ENCODE measurements at places on chromosomes 6 and 20. TPM values are rescaled to one million over a fixed set of nuclear protein-coding genes. Genes with fewer than 3 reads are reported as not detected.

The RAET1L gene
- total RNA-seq, result not detected

The VGLL2 gene
- total RNA-seq, result not detected

The SCP2D1 gene
- not detected for total RNA-seq

The SUMO4 gene
- total RNA-seq, result 5.6 TPM

The KHDRBS2 gene
- total RNA-seq, result 0.16 TPM

The AKAP12 gene
- 127 TPM for total RNA-seq

DNA sequence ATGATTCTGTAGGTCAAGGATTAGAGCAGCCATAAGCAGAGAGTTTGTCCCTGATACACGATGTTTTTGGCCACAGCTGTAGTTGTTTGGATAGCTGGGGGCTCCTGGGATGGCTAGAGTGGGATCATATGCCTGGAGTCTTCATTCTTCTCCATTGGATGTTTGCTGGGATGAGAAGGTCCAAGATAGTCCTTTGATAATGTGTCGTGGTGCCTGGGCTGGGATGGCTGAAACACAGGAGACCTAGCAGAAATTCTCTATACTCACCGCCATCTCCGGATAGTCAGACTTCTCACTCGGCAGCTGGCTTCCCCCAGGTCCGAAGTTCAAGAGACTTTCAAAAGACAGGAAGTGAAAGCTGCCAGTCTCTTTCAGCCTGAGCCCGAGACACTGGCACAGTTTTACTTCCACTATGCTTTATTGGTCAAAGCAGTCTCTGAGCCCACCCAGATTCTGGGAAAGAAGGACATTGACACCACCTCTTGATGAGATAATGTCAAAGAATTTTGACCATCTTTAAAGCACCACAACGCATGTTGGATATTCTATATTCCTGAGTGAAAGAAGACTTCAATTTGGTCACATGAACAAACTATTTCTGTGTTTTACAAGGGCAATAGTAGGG is 16.0 kb downstream of the MARCKS start:
- no peak for DNase-seq
- no peak overlapping the region for H3K27ac ChIP-seq
- no peaks in the 10 kb centered on the region for H3K36me3 ChIP-seq
- no peaks in the 10 kb centered on the region for H3K4me1 ChIP-seq
- H3K27me3 ChIP-seq, result no peaks in the 10 kb centered on the region

DNA sequence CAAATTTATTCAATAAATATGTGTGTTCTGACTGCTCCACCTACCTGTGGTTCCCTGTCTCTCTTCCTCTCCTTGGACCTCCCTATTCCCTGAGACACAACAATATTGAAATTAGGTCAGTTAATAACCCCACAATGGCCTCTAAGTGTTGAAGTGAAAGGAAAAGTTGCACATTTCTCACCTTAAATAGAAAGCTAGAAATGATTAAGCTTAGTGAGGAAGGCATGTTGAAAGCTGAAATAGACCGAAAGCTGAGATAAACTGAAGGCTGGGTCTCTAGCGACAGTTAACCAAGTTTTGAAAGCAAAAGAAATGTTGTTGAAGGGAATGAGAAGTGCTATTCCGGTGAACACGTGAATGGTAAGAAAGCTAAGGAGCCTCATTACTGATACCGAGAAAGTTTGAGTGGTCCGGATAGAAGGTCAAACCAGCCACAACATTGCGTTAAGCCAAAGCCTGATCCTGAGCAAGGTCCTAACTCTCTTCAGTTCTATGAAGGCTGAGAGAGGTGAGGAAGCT is 34.1 kb downstream of the UST start:
- no peak for DNase-seq
- no peaks in the 10 kb centered on the region for H3K4me1 ChIP-seq
- H3K36me3 ChIP-seq, result no peaks in the 10 kb centered on the region
- H3K4me3 ChIP-seq, result no peak overlapping the region

- H3K4me3 ChIP-seq, result no peak overlapping the region
- H3K36me3 ChIP-seq, result no peaks in the 10 kb centered on the region
- no peaks in the 10 kb centered on the region for H3K4me1 ChIP-seq
- no peak overlapping the region for H3K27ac ChIP-seq
- H3K27me3 ChIP-seq, result no peaks in the 10 kb centered on the region
Observed at GRCh38 chr6:67459556-67459955, 1175.5 kb upstream of the ADGRB3 start.

GRCh38 chr6:45256697-45257695 is 71.1 kb upstream of the RUNX2 start:
- H3K36me3 ChIP-seq, result no peaks in the 10 kb centered on the region
- H3K4me3 ChIP-seq, result no peak overlapping the region
- DNase-seq, result no peak
- no peaks in the 10 kb centered on the region for H3K27me3 ChIP-seq
- H3K27ac ChIP-seq, result no peak overlapping the region
- H3K4me1 ChIP-seq, result no peaks in the 10 kb centered on the region

GRCh38 chr6:163756079-163756478 is 341.6 kb downstream of the QKI start:
- H3K27ac ChIP-seq, result no peak overlapping the region
- no peaks in the 10 kb centered on the region for H3K27me3 ChIP-seq
- no peaks in the 10 kb centered on the region for H3K36me3 ChIP-seq
- no peak overlapping the region for H3K4me3 ChIP-seq

GRCh38 chr6:49980898-49981297 is 11.5 kb upstream of the DEFB113 start:
- no peak overlapping the region for H3K4me3 ChIP-seq
- H3K27me3 ChIP-seq, result no peaks in the 10 kb centered on the region
- no peaks in the 10 kb centered on the region for H3K4me1 ChIP-seq
- no peaks in the 10 kb centered on the region for H3K36me3 ChIP-seq

DNA sequence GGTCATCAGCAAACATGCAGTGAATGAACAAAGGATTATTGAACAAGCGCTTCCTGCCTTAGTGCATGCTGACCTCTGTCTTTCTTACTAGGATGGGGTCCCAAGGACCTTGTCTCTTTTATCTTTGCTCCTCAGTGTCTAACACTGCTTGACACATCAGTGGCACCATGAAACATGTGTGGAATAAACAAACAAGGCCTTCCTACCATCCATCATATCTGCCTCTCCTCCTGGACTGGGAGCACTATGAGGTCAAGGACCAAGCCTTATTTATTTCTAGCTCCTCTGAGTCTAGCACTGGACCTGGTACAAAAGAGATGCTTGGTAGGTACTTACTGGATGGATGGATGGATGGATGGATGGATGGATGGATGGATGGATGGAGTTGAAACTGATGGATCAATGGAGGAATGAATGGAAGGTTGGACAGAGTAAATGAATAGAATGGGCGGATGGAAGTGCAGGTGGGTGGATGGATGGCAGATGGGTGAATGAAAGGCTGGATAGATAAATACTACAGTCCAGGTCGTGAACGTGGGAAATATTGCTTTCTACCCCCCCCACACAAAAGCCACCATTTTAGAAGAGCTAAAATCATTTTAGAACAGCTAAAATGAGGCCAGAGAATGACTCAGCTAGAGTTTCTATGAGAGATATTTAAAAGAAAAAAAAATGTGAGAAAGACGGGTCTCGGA is 104.1 kb upstream of the PTPN1 start:
- H3K4me1 ChIP-seq, result no peaks in the 10 kb centered on the region
- H3K36me3 ChIP-seq, result no peaks in the 10 kb centered on the region
- H3K27ac ChIP-seq, result no peak overlapping the region
- no peak for DNase-seq
- no peak overlapping the region for H3K4me3 ChIP-seq

- H3K27me3 ChIP-seq, result no peaks in the 10 kb centered on the region
- H3K4me1 ChIP-seq, result no peaks in the 10 kb centered on the region
- no peaks in the 10 kb centered on the region for H3K36me3 ChIP-seq
- H3K27ac ChIP-seq, result no peak overlapping the region
- no peak overlapping the region for H3K4me3 ChIP-seq
Observed at GRCh38 chr6:137810554-137811120, 56.4 kb upstream of the TNFAIP3 start.

DNA sequence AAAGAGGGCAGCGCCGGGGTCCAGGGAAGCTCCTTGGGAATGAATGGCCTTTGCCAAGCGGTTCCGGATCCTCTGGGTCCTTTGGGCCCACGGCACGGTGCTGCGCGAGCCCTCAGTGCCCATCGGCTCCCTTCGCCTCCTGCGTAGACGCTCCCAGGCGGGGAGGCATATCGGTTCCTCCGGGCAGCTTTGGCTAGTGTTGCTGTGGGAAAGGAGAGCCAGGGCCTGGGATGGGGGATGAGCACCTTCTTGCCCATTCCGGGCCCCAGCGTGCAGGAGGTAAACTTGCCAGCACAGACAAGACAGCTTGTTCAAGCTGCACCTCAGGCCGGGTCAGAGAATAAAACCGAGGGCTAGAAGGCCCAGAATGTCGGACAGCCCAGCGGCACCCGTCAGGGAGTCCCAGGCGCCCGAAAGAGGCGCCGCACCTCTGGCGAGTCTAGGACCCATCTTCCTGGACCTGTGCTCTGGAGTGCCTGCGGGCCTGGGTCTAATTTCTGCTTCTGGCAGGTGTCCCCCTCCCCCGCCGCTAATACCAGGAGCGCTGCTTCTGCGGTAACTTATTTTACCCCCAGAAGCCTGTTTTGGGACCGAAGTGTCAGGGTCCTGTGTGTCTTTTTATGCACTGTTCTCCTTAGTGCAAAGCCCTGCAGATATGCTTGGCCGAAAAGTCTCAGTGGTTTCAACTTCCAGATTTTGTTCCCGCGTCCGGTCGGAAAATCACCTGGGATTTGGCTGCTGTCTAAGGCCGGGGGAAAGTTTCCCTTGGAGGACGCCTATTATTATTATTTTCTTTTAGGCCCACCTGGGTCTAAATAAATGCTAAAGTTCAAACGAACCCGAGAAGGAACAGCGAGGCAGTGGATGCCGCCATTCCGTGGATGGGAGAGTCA is 1.7 kb upstream of the TFAP2C start:
- H3K36me3 ChIP-seq, result no peaks in the 10 kb centered on the region
- no peak overlapping the region for H3K27ac ChIP-seq
- no peaks in the 10 kb centered on the region for H3K4me1 ChIP-seq
- H3K27me3 ChIP-seq, result peaks cover 6% of the 10 kb centered on the region
- no peak for DNase-seq

DNA sequence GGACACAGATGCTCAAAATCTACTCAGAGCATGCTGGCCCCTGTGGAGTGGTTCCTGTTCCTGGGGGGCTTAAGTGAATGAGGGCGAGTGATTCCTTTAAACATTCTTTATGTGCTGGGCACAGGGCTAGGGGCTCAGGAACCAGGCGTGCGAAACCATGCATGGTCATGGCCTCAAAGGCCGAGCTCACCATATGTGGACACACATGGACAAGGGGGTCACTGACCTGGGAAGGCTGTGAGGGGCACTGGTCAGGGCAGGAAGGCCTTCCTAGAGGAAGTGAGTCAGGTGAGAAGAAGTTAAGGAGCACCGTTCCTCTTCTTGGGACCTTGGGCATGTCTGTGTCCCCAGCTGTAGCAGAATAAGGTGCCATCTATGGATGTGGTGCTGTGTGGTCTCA is 74.6 kb upstream of the BHLHE23 start:
- H3K4me1 ChIP-seq, result no peaks in the 10 kb centered on the region
- no peak overlapping the region for H3K4me3 ChIP-seq
- no peak for DNase-seq

DNA sequence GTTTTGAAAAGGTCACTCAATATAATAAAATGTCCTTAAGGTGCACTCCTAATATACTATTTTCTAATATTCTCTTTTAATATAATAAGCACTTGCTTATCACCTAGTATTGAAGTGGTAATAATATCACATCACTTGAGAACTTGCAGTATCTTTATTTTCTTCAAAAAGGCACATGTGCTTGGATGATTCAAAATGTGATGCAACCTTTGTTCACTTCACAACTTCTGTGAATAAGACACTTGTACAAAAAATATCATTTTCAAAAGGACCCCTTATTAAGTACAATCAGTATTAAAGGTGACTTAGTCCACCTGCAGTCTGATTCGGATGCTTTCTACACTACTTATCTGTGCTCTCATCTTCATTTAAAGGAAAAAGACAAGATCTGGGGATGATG is 3.4 kb downstream of the PRELID3B start:
- H3K27ac ChIP-seq, result no peak overlapping the region
- no peak overlapping the region for H3K4me3 ChIP-seq
- no peaks in the 10 kb centered on the region for H3K36me3 ChIP-seq

DNA sequence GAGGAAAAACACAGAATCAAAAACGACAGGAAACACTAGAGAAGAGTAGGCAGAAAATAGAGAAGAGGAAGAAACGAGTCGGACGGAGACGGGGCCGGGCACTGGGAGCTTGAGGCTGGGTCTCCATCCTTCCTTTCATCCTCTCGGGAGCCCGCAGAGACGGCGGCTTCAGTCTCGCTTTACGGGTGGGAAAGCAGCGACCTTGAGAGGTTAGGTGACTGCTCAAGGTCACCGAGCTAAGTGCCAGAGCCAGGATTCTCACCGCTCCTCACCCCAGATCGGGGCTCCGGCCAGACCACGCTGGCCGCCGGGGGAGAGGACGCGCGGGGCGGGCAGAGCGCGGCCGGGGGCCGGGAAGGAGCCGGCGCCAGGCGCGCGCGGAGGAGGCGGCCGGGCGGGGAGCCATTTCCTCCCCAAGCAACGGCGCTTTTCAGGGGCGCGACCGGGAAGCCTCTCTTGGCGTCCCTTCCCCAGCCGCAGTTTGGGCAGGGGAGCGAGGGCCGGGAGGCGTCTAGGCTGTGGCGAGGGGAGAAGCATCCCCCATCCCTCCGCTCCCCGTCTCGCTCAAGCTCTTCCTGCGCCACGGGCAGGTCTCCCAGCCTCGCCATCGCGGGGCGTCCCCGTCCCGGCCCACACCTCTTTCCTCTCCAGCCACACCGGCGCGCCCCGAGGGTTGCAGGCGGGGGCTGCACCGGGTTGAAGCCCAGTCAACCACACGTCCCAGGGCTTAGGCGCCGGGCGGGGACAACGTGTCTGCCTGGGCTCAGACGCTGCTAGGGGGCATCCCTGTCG is 24.1 kb upstream of the MAP3K7 start:
- no peaks in the 10 kb centered on the region for H3K4me1 ChIP-seq
- H3K4me3 ChIP-seq, result peak overlapping the region; percentile 71
- H3K27me3 ChIP-seq, result peaks cover 21% of the 10 kb centered on the region
- DNase-seq, result no peak

- H3K4me1 ChIP-seq, result no peaks in the 10 kb centered on the region
- no peak for DNase-seq
- H3K27ac ChIP-seq, result no peak overlapping the region
- H3K27me3 ChIP-seq, result no peaks in the 10 kb centered on the region
- no peak overlapping the region for H3K4me3 ChIP-seq
- no peaks in the 10 kb centered on the region for H3K36me3 ChIP-seq
Observed at GRCh38 chr20:41506192-41506915, 111.8 kb downstream of the CHD6 start.

DNA sequence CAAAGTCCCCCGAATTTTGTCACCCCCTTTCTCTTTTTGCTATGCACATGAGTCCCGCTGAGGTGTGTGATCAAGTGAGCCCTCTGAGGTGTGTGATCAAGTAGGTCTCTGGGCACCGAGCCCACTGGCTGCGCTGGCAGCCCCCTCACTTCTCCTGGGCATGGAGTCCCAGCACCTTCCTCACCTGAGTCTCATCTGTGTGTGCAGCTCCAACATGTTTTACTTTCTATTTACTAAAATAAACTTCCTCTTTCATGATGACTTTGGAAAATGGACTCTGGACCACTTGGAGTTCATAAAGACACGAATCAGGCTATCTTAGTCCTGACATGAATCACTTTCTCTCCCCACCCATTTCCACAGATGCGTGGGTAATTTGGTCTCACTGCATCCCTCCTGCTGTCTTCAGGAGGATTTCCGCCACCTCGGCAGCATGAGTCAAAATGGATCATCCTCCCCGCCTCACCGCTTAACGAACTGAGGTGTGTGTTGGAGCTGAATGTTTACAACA is 39.8 kb downstream of the PRDM1 start:
- H3K27me3 ChIP-seq, result no peaks in the 10 kb centered on the region
- H3K4me1 ChIP-seq, result no peaks in the 10 kb centered on the region
- H3K27ac ChIP-seq, result no peak overlapping the region
- DNase-seq, result no peak
- H3K4me3 ChIP-seq, result no peak overlapping the region

- peaks cover 4% of the 10 kb centered on the region for H3K4me1 ChIP-seq
- H3K27ac ChIP-seq, result peak overlapping the region; percentile 92
- DNase-seq, result no peak
- H3K36me3 ChIP-seq, result peaks cover 5% of the 10 kb centered on the region
- no peak overlapping the region for H3K4me3 ChIP-seq
Observed at GRCh38 chr6:108874470-108875160, 26.4 kb downstream of the ARMC2 start.

Measured in breast epithelium (tissue), 4 donors.